ENCODE measurements at places on chromosomes 7 and 10.

GRCh38 chr10:97932932-97933530 is 83.4 kb downstream of the GOLGA7B start:
- DNase-seq: no peak

DNA sequence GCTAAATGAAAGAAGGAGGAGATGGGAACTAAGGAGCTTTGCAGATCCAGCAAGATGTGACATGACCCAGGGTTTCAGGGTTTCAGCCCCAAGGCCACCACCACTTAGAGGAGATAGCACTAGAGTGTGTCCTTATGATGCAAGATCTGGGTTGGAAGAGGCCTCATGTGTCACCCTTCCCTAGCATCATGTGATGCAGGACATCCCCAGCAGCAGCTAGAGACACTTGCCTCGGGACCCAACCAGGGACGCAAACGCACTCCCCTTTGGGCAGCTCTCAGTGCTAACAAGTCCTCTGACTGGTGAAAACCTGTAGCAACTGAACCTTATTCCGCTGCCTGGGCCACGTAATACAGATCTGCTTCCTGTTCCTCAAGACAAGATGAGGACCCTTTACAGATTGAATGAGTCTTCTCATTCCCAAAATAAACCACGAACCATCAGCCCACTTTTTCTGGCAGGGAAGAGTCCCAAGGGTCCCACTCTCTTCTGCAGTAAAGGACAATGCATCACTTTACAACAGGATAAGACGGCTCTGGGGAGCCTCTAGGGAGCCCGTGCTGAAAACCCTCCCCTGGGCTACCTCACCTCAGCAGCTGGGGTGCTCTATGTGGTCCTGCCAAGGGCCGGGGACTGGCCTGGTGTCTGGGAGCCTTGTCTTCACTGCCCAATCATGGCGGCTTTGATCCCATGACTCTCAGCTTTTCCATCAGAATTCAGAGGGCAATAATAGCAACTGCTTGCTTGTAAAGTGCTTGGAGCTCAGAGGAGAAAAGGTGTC is 44.8 kb upstream of the GDF10 start:
- no peak for DNase-seq

DNA sequence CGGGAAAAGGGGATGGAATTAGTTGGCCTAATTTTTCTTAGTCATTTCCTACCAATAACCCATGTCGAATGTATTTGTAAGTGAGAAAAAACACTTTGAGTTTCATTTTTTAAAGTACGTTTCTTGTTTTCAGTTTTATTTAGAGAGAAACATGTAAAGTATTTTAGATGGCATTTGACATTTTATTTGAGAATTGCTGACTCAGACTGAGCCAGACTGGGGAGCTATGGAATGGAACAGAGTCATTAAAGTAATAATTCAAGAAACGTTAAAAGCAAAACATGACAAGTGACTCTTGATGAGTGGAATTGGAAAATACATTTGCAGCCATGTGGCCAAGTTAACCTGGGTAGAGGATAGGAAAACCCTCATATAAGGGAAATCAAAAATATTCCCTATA is 286.1 kb upstream of the NPSR1 start:
- DNase-seq: no peak

DNA sequence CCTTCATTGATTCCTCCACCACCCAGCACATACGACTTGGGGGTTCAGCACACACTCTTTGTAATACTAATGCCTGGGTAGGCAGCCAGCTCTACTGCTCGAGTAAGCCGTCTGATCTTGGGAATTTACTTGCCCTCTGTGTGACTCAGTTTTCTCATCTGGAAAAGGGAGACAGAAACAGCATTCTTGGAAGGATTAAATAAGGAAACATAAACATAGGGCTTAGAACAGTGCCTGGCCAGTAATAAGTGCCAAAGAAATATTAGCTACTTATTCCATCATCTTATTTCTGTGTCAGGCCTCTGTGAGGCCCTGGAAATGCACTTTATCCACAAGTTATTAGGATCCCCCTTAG is 130.1 kb downstream of the TNS3 start:
- no peak for DNase-seq

GRCh38 chr10:93445097-93445960 is 36.8 kb downstream of the MYOF start:
- no peak for DNase-seq

- no peak for DNase-seq
Observed at GRCh38 chr10:12445701-12446334, 96.5 kb downstream of the CAMK1D start.

- DNase-seq: no peak
Observed at GRCh38 chr7:87797395-87797794, 78.8 kb downstream of the SLC25A40 start.

- DNase-seq: no peak
Observed at GRCh38 chr7:43467846-43468245, 115.1 kb upstream of the STK17A start.

Measured in stimulated activated CD8-positive, alpha-beta memory T cell treated with anti-CD3 and anti-CD28 coated beads, Interleukin-7, amount 100 ng/mL, for 24 hours (primary cell).